ENCODE measurements at places on chromosomes 7 and 10.

DNA sequence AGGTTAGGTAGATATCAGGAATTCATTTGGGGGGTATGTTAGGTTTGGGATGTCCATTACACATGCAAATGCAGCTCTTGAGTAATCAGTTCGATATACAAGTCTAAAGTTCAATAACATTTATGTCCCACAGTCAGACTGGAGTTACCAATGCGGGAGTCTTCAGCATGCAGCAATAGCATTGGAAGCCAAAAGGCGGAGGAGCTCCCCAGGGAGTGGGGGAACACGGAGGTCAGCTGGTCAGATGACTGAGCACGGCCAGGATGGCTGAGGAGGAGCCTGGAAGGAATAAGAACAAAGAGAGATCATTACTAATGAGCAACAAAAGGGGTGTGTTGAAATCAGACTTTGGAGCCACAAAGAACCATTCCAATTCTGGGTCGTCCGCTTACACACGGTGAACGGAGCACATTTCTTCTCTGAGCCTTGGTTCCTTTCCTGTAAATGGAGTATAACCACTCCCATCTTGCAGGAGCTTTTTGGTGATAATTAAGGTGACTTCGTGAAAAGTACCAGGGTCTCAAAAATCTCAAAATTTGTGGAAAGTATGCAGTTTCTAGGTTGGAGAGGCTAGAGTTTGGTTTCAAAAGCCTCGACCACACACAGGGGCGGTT is 478 bp upstream of the ZNF22 start:
- no peak for DNase-seq

GRCh38 chr7:101159696-101160674 is 5.4 kb downstream of the VGF start:
- no peak for DNase-seq

DNA sequence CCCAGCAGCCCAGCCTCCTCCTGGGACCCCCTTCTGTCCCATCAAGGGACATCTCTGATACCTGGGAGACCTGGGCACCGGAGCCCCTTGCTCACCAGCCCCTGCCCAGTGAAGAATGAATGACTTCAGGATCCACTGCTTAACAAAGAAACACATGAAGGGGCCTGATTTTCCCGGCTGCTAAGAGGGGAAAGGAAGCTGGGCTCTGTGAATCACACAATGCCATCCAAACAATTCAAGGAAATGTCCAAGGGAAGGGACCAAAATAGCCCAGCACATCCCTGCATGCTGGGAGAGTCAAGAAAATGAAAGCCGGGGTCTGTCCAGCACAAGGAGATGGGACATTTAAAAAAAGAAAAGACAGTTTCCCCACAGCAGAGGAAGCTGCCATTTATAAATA is 128.7 kb upstream of the JCAD start:
- DNase-seq = no peak

- no peak for DNase-seq
Measured at GRCh38 chr10:30694518-30695228, 65.1 kb upstream of the LYZL2 start.

DNA sequence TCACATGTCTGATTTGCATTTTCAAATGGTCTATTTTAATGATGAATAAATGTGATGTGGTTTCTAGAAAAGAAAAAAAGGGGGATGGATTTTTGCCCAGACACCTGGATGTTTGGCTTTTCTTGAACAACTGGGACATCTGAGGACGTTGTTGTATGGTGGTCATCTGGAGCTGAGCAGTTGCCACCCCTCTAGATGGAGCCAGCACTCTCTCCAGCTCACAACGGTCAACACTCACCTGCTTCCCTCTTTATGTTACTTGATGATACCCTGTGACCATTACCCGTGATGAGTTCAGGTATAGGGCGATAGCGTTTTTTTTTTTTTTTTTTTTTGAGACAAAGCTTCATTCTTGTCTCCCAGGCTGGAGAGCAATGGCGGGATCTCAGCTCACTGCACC is 30.1 kb upstream of the PAXIP1 start:
- no peak for DNase-seq

GRCh38 chr7:155942226-155942950 is 130.1 kb upstream of the SHH start:
- DNase-seq = no peak

- DNase-seq = no peak
Measured at GRCh38 chr10:118922226-118922625, 107.3 kb upstream of the NANOS1 start.

DNA sequence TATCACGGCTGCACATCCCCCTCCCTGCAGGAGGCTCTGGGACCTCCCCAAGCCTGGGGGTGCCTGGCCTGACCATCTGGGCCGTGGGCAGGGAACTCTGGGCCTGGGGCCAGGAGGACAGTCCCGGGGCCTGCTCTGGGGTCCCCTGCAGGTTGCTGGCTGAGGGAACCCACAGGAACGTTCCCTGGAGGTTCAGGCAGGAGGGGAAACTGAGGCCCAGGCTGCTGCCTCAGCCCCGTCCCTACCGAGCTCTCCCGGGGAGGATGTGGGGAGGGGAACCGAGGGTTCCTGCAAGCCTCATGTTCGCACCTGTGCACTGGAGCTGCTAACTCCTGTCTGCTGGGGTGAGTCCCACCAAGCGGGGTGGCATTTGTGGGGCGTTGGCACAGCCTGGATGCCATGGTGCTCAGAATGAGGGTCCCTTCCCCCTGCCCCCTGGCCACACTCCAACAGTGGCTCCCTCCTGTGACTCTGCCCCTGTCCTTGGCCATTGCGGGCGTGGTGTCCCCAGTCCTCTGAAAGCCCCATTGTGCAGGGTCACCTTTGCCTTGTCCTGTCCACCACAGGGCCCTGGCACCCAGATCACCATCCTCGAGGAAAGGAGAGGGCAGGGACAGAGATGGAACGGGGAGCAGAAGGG is 9.4 kb downstream of the ELFN1 start:
- no peak for DNase-seq

- peak; percentile 35 for DNase-seq
Measured at GRCh38 chr10:5666008-5666840, at the start of gene ASB13. TSS of gene ASB13 (minus strand) at chr10:5666595. CDS start at chr10:5666551, 44 bp downstream.

DNA sequence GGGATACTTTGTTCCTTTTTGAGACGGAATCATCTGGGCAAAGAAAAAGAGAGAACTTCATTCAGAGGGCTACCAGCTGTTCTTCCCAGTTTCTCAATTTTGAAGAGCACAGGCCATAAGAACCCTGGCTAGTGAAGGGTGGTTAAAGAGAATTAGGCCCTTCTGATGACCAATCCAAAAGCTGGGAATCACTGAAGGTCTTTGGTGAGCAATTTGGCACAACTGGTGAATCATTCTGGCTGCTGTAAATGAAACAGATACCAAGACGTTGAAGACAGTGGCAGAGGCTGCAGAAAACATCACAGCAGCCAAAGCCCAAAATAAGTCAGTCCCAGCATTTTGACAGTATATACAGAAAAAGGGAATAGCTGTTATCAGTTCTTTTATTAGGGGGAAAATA is 5.1 kb downstream of the RAPGEF5 start:
- DNase-seq = no peak

- DNase-seq = no peak
Measured at GRCh38 chr7:159125104-159125954, 19.3 kb downstream of the VIPR2 start.

DNA sequence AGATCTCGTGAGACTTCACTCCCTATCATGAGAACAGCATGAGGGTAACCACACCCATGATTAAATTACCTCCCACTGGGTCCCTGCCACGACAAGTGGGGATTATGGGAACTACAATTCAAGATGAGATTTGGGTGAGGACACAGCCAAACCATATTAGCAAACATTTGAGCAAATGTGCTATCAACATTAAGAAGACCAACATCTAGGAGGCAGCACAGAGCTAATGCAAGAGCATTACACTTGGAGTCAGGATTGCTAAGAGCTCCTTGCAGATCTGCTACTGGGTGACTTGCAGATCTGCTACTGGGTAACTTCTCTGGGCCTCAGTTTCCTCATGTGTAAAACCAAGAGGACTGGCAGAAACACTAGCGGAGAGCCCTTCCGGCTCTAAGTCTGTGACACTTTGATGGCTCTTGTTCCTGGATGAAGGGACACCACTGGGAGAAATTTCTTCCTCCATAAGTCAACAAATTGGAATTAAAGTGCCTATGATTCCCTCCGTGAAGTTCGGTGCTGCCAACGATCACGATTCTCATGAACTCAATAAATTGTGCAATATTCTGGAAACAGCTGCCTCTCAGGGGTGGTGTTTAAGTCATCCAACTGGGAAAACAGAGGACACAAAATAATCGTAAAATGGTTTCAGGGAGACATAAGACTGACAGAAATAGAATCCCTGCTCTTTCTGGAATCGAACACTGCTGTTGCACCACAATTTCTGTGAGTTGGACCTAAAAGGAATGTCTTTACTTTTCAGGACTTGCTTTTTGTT is 115.8 kb upstream of the ITGB1 start:
- no peak for DNase-seq

- peak; percentile 11 for DNase-seq
Measured at GRCh38 chr10:4059471-4060138, 274.6 kb upstream of the KLF6 start.

DNA sequence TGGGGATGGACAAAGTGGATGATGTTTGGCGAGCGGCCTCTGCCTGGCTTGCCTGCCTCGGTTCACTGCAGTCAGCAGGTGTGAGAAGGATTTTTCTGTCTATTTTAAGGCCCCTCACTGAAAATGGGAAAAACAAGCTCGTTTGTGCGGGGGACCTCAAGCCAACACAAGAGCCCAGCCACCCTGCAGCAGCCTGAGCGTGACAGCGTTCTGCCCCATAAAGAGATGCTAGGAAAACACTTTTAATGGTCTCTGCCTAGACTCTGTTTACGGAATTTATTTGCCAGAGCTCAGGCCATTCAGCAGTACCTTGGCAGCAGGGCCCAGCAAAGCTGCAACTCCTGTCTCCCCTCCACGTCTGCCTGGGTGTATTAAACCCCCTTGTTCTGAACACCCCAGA is 131.7 kb downstream of the GRK5 start:
- no peak for DNase-seq

GRCh38 chr10:124362568-124362967 is 56.2 kb downstream of the OAT start:
- DNase-seq = no peak

DNA sequence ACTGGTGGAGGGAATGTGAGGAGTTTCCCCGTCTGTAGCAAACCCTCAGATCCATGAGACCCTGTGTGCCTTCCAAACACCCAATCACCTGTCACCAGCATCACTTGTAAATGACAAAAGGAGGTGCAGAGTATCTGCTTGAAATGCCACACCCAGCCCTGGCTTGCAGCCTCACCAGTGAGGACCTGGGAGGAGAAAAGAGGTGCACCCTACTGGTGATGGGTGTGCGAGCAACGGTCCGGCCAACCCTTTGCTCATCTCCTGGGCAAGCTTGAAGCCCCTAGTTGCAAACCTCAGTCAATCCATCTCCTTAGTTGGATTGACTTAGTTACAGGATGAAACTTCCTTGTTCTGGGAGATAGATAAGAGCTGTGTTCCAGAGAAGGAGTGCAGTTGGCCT is 62.4 kb upstream of the WAPL start:
- DNase-seq = no peak

GRCh38 chr7:141652691-141653090 is 49.3 kb downstream of the DENND11 start:
- DNase-seq = no peak

- no peak for DNase-seq
Measured at GRCh38 chr10:124069341-124070264, 23.8 kb downstream of the CHST15 start.

DNA sequence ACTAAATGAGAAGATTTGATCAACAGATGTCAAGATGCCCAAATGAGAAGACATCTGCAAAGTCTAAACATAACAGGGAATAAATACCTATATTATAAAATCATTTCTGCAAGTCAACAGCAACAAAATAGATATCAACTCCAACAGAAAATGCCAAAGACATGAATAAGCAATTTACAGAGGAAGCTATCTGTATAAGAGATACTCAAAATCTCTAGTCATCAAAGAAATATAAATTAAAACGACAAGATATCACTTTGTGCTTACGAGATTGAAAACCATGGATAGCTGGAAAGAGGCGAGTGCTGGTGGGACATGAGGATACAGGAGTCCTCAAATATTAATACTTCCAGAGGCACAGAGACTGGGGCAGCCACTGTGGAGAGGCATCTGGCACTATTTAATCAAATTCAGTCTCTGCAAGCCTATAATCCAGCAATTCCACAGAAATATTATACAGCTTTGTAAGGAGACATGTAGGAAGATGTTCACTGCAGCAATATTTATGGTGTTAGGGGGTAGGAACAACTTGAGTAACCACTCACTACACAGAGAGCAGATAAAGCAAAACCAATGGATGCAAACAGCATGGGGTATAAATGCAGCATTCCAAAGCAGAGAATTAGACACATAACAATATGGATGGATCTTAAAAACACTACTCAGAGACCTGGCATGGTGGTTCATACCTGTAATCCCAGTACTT is 4.8 kb downstream of the DNMBP start:
- no peak for DNase-seq

DNA sequence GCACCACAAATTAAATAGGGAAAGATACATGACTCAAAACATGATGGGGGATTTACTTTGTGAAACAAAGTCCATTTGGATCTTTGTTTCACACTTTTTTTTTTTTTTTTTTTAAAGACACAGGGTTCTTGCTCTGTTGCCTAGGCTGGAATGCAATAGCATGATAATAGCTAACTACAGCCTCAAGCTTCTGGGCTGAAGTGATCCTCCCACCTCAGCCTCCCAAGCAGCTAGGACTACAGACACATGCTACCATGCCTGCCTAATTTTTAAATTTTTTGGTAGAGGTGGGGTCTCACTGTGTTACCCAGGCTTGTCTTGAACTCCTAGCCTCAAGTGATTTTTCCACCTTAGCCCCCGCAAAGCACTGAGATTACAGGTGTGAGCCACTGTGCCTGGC is 172.6 kb upstream of the KLF14 start:
- DNase-seq = no peak

Data from stimulated activated CD4-positive, alpha-beta T cell treated with anti-CD3 and anti-CD28 coated beads, Interleukin-15, amount 100 ng/mL, for 1 hour (primary cell).